Activated CD4-positive, alpha-beta T cell treated with anti-CD3 and anti-CD28 coated beads, Interleukin-2, amount 50 U/mL, for 4 hours (primary cell): ENCODE measurements at places on chromosomes 3 and 15.

DNA sequence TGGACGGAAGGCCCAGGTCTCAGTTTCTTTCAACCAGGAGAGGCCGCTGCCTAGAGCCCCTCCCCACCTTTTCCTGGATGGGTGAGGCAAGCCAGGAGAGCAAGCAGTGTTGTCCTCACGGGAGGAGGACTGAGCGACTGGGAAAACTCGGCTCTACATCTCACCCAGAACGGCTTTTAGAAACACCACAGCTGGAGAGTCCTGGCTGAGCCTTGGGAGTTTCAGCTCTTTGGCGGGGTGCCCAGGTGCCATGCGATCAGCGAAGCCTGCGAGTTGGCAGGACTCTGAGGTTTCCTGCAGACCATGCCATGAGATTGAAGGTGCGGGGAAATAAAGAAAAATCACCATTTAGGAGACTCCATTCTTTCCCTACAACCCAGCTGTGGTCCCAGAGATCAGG is 26.0 kb downstream of the PPCDC start:
- DNase-seq, result no peak

DNA sequence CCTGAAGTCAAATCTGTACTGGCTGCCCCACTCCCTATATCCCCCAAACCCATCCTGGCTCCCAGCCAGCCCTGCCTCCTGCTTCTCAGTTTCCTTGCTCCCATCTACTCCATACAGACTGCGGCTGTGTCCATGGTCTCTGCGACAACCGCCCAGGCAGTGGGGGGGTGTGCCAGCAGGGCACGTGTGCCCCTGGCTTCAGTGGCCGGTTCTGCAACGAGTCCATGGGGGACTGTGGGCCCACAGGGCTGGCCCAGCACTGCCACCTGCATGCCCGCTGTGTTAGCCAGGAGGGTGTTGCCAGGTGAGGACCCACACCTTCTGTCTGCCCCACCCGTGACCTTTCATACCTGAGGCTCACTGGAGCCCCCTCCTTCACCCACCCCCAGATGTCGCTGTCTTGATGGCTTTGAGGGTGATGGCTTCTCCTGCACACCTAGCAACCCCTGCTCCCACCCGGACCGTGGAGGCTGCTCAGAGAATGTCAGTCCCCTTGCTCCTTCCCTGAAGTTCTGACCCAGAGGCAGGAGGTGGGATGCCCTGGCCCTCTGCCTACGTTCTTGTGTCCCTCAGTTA is 14.7 kb downstream of the STAB1 start:
- no peak for DNase-seq

DNA sequence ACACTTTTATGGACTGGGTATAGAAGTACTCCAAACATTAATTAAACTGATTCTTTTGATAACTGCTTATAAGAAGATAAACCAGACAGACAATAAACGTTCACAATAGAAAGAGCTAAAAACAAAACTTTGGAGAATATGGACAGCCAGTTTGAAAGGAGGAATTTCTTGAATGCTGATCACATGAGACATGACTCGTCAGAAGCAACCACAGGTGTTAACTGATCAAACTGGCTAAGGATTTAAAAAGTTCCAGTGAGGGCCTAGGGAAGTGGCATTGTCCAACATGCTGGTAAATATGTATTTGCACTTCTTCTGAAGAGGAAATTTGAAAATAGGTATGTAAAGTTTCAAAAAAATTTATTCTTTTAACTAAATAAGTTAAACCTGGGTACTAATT is 29.4 kb upstream of the AP3B2 start:
- DNase-seq, result no peak

DNA sequence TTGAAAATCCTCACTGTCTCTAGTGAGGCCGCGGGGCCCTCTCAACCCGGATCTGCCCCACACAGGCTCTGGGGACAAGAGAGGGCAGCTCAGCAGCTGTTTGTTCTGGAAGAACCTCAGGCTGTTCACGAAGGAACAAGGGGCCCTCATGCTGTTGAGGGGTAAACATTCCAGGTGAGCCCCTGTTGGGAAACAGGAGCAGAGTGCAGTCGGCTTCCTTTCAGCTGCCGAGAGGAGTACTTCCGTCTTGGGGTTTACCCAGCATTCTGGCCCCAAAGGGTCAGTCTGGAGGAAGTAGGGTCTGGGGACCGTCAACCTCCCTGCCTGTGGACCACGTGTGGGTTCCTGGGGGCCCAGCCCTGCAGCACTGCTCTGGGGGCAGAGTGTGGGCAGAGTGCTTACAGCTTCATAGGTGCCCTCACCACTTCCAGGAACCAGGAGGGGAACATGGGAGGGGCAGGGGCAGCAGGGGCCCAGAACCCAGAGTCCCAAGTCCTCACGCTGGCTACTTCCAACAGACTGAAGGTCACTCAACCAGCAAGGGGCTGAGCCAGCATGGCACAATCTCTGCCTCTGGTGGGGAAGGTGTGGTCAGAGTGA is 49.2 kb upstream of the CTSH start:
- DNase-seq, result no peak

- no peak for DNase-seq
These were observed 833.7 kb downstream of the FHIT start for GRCh38 chr3:60417576-60417975.
